ENCODE measurements at places on chromosomes 7 and 10.

DNA sequence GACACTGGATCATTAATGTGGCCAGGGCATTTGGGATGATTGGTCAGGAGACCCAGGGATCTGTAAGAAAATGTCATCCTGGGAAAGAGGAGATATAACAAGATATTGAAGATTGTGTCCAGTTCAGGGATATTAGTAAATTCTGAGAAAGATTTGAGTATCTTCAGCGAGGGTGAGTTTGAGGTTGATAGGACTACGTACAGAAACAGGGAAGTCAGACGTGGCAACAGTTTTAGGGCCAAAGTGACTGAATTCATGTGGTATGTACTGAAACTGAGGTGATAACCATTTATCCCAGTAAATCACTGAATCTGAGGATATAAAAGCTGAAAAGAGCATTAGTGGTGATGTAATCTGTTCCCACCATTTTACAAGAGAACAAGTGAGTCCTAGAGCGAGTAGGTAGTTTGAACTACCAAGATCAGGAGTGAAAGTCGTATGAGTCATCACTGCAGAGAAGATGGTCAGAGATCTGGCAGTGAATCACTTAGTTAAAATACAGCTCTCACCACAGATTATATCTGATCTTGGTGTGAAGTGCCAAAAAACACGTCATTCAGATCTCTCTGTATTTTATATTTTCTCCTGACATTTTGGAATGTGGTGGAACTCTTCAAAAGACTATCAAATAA is 220.5 kb downstream of the CDK14 start:
- DNase-seq: no peak

DNA sequence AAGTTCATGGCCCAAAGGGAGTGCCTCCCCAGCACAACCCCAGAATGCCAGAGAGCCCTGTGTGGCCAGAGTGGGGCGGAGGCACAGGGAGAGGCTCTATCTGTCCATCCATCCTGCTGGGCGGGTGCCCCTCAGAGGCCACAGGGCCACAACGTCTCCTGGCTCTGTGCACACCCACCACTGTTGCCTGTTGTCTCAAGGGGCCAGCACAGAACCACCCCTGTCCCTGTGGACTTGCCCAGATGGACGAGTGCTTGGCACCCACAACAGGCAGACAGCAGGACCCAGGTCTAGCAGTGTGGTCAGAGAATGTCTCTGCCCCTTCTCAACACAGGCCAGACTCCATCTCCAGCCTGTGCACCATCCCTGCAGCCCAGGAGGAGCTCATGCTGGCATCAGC is 92.8 kb downstream of the PAXIP1 start:
- DNase-seq: no peak

DNA sequence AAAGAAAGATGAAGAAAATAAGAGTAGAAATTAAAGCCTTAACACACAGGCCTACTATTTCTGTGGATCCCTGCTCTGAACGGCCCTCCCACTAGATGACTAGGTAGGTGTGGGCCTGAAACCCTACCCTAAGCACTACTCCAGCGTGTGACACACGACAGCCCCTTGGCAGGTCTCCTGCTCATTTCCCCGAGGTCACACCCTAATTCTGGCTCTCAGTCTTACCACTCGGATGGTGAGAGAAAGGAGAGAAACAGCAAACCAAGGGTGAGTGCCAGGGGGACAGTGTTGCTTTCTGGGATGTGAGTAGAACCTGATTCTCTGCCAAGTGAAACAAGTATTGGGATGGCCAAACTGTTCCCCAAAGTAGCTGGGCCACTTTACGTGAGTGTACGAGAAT is 12.1 kb downstream of the GALNTL5 start:
- DNase-seq: no peak

- no peak for DNase-seq
Measured at GRCh38 chr7:6256677-6257535, 15.5 kb downstream of the CYTH3 start.

GRCh38 chr7:22667562-22668239 is 59.3 kb upstream of the IL6 start:
- no peak for DNase-seq

DNA sequence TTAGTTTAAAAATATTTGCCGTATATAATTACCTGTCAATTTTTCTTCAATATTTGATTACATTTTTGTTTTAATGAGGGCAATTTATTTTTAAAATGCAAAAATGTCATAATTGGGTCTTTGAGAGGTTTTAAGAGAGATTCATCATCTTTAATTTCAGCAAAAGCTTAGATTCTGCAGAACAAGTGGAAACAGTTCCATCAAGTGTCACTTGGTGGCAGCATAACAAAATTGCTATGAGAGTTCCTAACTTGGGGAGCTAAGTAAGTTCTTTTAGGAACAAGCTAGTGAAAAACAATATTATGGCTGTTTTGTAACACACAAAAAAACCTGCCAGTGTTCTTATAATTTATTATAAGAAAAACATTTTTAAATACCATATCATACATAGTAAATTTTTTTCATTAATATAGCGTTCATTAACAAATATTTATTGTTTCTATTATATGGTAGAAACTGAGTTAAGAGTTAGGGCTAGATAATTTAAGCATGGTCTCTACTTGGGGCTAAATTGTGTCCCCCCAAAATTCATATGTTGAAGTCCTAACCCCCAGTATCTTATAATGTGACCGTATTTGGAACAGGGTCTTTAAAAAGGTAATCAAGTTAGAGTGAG is 155.2 kb downstream of the MAGI2 start:
- DNase-seq: no peak

DNA sequence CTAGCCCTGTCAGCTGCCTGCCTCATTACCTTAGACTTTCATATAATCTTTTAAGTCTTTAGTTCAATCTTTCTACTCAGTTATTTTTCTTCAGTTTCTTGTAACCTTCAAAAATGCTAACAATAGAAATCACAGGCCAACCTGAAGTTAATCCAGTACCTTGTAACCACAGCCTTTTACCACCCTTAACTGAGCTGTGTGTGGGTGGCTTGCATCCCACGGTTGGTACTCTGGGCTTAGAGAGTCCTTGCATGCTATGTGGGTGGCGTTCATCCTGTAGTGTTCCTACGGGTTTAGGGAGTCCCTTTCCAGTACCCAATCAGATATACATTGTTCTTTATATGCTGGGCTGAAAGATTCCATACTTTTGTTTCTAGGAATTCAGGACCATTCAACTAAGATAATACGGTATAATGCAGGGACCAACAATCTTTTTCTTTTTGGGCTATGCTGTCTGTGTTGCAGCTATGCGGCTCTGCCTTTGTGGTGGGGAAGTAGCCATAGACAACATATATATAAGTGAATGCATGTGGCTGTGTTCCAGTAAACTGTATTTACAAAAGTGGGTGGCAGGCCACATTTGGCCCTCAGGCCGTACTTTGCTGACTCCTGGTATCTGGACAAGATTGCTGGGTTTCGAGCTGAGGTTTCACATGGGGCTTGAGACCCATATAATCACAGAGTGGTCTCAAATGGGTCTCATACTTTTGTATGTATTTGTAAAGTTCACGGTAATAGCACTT is 280.8 kb upstream of the LRGUK start:
- DNase-seq: no peak

- DNase-seq: no peak
Measured at GRCh38 chr10:14535457-14536130, 204.9 kb upstream of the FRMD4A start.

- DNase-seq: no peak
Measured at GRCh38 chr7:92848441-92848840, 12.1 kb upstream of the CDK6 start.

GRCh38 chr7:102146122-102146521 is 140.5 kb upstream of the SH2B2 start:
- no peak for DNase-seq

GRCh38 chr10:16944402-16944801 is 127.2 kb upstream of the RSU1 start:
- no peak for DNase-seq

- no peak for DNase-seq
Measured at GRCh38 chr10:49300140-49300974, 1.4 kb downstream of the C10orf71 start.

DNA sequence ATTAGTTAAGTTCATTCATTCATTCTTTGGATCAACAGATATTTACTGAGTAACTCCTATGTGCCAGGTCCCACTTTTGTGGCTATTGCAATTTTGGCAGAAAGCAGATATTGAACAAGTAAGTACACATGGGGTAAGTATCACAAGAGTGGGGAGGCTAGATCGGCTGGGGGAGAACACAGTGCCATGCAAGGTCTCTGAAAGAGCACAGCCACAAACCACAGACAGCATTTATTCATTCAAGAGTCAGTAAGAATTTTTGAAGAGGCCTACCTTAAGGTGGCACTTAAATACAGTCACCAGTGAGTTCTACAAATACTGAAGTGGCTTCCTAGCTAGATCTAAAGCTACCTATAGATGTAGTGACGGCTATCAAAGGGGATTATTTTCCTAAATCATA is 304.2 kb downstream of the RNLS start:
- no peak for DNase-seq

DNA sequence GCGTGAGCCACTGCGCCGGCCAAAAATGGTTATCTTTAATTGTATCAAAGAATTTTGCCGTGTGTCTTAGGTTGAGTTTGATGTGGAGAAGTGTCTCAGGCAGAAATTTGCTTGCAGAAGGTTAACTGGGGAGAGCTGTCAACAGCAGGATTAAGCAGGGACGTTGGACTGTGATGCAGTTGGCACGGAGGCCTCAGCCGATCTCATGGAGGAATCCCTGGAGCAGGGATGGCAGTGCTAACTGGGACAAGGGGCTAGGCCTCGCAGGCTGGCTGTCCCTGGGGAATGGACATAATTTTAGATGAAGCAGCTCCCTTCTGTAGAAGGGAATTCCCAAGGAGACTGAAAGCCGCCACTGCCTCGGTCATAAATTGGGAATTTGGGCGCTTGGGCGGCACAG is 12.3 kb upstream of the KIF5B start:
- DNase-seq: no peak

DNA sequence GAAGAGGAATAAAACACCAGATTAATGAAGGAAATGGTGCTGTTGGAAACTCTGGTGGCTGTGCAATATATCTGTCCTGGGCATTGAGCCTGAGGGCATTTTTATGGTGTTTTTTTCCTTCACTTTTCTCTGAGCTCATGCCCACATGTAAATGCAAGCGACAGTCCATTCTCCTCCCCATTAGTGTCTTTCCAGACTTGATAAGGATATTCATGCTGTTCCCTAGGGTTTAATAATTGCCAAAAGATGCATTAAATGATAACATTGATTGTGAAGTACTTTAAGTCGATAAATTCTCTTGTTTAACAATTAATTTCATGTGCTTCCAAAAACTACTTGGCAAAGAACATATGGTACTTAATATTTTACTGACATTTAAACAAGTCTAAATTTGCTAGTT is 384.7 kb downstream of the MDFIC start:
- no peak for DNase-seq

DNA sequence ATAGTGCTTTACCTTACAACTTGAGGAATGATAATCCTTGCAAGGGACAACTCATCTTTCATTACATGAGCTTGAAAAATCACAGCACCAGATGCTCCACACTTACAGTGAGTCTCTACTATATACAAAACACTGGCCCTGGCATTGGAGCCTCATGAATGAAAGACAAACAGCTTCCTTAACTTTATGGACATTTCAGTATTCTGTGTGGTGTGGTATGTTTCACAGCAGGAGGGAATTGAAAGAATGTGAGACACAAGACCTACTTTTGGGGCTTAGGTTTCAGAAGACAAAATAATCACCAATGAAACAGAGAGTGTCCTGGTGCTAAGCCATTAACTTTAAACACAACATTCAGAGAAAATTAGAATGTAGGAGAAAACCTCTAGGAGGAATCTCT is 1249.6 kb downstream of the XPNPEP1 start:
- no peak for DNase-seq

GRCh38 chr7:80359476-80359875 is 152.4 kb downstream of the GNAT3 start:
- no peak for DNase-seq

DNA sequence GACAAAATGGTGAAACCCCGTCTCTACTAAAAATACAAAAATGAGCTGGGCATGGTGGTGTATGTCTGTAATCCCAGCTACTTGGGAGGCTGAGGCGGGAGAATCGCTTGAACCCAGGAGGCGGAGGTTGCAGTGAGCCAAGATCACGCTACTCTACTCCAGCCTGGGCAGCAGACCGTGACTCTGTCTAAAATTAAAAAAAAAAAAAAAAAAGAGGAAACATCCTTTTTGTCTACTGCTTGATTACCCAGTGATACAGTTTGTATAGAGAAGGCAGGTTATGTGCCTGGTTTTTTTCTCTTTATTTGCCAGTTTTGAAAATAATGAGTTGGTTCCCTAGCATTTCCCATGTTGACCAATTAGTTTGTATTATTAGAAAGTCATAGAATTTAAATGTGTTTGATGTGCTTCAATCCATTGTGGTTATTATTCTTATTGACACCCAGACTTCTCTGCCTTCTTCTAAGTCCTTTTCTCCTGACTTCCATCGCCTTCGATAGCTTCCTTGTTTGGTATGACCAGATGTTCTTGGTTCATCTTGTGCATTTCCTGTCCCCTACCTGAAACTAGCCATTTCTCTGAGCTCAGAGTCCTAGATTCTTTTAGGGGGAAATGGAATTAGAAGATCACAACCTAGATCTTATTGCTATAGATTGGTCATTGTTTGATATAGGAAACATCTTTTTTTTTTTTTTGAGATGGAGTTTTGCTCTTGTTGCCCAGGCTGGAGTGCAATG is 43.2 kb downstream of the VKORC1L1 start:
- no peak for DNase-seq

DNA sequence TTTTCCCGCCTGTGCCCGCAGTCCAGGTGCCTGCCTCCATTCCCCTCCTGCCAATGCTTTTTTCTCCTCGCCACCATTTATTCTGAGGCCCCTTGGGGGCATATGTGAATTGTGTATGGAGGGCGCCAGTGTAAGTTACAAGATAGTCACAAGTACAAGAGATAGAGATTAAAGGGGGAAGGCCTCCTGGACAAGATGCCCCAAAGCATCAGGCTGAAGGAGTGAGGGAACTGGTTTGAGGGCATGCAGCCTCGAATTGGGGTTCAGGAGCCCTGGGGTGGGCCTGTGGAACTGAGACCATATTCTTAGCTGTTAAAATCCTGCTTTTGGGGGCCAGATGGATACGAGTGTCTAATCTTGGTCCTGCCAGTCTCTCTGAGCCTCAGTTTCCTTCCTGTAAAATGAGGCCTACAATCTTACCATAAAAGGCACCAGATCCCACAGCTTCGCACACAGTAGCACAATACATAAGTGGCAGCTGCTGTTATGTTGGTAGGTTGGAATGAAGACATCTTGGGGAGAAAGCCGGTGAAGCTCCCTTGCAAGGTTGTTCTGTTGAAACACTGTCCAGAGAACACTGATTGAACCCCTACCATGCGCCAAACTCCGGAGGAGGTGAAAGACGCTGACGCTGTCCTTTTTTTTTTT is 545 bp upstream of the COMTD1 start:
- no peak for DNase-seq

DNA sequence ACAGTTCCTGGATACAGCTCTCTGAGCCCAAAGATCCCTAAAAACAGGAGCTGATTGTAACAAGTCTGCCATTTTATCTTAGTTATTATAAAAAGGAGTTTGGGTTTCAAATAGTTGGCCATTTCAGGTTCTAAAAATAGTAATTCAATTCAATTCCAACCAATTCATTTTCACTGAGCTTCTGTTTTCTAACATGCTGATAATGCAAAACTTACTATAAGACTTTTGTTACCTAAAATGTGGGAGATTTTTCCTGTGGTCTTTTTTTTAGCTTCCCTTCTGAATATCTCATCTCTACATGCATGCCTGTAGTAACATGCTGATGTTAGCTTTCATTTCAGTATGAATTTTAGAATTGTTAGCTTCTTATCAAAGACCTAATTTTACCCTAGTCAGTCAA is 13.4 kb downstream of the NRBF2 start:
- DNase-seq: no peak

GRCh38 chr10:70354556-70354955 is 27.9 kb downstream of the LRRC20 start:
- no peak for DNase-seq

- no peak for DNase-seq
Measured at GRCh38 chr10:101135141-101136006, 4.3 kb downstream of the TLX1 start.

All from stimulated activated CD8-positive, alpha-beta memory T cell treated with anti-CD3 and anti-CD28 coated beads, Interleukin-2, amount 100 ng/mL, for 48 hours (primary cell).